ENCODE measurements at places on chromosomes 6 and 20.

DNA sequence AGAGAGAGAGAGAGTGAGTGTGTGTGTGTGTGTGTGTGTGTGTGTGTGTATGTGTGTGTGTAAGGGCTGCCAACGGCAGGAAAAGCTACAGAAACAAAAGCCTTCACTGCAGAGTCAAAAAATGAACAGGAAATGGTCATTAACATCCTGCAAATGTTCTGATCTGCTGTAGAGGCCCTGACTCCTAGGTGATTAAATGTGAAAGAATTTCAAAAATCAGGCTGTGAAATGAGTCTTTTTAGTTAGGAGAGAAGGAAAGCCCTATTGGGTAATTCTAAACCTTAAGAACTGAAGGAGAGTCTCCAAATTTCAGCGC is 166.5 kb upstream of the MYLIP start:
- DNase-seq: no peak

DNA sequence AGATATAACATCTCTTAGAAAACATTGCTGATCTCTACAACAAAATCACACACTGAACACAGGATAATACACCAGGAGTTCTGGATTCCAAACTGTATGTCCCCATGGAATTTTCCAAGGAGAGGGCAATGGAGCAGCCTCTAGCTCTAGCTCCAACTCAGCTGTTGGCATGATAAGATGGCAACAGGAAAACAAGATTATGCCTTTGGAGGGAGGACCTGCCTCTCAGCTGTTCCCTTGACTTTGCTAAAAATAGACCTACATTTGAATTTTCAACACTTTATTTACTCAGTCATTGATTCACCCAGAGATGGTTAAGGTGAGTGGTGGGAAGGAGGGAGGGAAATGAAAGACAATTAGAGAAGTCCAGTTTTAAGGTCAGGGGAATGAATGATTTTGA is 246.7 kb downstream of the ALDH8A1 start:
- no peak for DNase-seq

- DNase-seq: no peak
These were observed 61.0 kb downstream of the MTFR2 start for GRCh38 chr6:136189104-136189503.

- DNase-seq: no peak
These were observed 117.4 kb downstream of the TTLL2 start for GRCh38 chr6:167442245-167442644.

DNA sequence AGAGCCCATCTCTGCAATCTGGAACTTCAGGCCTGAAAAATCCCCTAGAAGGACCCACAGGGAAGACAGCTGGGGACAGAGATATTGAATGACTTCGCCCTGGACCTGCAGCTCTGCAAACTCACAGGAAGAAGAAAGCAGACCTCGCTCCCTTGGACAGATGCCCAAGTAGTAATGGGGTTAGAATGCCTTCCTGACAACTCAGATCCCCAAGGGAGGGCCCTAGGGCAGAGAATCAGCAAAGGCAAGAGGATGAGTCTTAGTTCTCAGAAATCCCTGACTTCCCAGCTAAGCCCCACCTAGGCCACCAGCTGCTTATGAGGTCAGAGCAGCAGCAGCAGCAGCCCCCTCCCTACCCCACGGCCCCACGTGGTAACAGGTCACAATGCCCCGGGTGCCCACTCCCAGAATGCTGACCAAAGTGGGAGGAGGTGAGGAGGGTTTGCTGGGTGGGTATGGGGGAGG is at the start of gene C20orf141:
Gene C20orf141, plus strand, starts transcription at position 401 of the 465 bp plus-strand sequence. CDS start 198 bp downstream, outside the sequence.
- no peak for DNase-seq

DNA sequence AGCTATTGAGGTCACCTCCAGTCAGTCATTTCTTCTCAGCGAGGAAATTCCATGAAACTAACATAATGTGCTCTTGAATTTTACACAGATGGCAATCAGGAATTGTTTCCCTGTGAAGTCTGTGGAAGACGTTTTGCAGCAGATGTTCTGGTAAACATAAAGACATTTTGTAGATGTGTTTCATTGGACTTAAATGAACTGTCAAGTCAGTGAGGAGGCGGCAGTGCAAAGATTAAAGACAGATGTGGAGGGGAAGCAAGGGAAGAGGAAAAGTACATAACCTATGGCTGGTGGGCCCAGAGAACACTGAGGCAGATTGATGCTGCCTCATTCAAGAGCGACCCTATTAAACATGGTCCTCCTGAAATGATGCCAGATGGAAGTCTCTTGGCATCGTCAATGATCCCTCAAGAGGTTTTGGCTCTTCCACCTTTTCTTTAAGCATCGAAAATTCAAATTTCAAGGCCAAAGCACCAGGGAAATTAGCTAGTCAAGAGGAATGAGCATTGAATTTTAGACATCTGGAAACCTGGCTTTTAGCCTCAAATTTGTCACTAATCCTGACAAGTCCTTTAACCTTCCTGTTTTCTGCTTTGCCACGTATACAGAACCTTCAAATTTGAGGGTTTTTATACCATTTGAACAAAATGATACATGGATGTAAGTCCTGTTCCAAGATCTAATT is 20.1 kb downstream of the ZC2HC1B start:
- DNase-seq: no peak

DNA sequence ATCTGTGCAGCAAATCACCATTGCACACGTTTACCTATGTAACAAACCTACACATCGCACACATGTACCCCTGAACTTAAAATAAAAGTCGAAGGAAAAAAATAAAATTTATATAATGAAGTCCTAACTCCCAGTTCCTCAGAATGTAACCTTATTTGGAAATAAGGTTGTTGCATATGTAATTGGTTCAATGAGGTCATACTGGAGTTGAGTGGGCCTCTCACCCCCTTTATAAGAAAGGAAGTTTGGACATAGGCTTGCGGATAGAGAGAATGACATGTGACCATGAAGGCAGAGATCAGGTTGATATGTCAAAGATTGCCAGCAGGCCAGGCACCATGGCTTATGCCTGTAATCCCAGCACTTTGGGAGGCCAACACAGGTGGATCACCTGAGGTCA is 16.1 kb upstream of the ZBTB22 start:
- DNase-seq: no peak

DNA sequence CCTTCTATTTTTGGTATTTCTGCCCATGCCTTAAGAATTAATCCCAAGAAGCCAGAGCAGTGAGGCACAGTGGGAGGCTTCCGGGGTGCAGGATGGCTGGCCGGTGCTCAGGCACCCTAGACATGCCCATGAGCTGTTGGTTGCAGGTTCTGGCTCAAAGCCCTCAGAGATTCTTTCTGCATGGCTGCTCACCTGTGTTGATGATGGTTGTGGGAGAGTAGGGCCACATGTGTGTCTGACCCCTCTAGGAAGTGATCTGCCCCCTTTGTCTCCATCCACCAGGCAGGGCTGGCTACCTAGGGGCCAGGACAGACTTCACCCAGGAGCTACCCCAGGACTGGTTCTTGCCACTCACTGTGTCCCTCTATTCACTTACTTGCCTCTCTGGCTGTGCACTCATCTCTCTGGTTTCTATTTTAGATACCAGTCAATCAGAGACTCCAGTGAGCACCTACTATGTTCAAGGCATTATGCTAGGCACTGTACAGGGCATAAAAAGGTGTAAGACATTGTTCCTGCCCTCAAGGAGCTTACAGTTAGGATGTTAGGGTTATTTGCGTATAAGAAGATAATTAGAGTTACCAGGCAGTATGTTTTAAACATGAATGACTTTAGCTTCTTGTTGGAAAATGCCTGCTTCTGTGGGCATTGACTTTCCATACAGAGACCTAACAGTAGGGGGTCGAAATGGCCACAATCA is 16.8 kb downstream of the CD83 start:
- DNase-seq: no peak

GRCh38 chr6:136166815-136167214 is 83.3 kb downstream of the MTFR2 start:
- DNase-seq: no peak
